Suppressor macrophage (primary cell): ENCODE measurements at places on chromosomes 3 and 15.

- no peak for DNase-seq
Measured at GRCh38 chr3:30314757-30315325, 291.6 kb upstream of the TGFBR2 start.

DNA sequence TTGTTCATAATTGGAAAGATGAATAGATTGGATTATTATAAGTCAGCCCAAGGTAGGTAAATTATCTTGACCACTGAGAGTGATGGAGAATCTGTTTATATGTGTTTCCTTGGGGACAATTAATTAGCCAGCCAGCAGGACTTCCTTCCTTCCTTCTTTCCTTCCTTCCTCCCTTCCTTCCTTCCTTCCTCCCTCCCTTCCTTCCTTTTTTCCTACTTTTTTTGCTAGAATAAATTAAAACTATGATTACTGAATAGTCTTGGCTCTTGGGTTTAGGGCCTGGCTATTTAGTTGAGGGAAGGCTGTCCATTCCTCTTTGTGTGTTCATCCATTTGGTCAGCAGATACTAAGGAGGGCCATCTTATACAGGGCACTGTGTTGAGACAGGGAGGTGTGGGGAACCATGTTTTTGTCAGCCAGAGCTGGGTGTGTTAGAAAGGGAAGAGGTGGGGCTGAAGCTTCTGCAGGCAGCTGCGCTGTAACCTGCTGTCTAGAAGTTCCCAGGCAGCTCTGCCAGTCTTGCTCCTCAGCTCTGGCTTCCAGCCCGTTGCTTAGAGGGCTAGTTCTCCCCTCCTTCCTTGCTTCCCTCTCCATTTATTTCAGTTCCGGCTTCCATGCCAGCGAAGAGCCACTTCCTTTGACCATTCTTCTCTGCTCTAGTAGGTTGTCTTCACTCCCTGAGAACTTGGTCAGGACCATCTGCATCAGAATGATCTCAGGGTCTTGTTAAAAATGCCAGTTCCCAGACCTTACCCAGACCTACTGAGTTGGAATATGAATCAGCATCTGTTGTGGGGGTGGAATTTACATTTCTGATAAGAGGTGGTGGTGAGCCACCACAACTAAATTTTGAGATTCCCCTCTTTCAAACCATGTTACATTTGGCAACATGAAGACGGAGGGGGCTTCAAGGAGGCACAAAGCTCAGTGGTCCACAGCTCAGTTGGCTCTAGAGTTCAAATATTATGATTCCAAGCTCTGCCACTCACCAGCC, 113.9 kb downstream of the DGKG start:
- DNase-seq, result peak; percentile 28

DNA sequence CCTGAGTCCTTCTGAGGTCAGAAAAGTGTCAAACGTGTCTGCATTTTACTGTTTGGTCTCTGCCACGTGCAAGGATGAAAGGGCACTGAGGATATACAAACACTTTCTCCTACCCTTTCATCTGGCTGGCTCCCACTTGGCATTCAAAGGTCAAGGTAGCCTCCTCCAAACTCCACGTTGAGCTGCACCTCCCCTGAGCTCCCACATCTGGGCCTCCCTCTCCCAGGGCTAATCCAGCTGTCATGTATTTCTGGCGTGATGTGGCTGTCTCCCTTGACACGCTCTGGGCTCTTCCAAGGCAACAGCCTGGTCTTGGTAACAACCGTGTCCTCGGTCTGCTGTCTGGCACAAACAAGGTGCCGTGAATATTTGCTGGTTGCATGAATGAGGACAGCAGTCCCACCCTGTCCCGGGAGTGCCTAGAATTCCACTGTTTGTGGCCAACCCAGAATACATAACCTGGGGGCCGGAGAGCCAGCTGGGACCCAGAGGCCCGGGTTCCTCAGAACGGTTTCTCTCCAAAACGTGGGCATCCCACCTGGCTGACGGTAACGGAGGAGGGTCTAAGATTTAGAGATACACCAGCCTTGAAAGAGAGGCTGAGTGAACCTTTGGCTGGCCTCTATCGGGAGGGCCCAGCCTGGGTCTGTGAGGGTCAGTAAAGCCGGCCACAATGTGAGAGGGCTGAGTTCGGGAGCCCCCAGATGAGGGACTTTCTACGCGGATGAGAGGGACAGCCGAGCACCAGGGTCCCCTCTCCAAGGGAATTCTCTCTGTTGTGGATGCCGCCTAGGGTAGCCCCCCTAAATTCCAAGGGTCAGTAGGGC, 767 bp downstream of the GLT8D1 start:
- DNase-seq, result no peak

GRCh38 chr3:128808672-128809071, 70.7 kb upstream of the ACAD9 start:
- DNase-seq, result no peak

DNA sequence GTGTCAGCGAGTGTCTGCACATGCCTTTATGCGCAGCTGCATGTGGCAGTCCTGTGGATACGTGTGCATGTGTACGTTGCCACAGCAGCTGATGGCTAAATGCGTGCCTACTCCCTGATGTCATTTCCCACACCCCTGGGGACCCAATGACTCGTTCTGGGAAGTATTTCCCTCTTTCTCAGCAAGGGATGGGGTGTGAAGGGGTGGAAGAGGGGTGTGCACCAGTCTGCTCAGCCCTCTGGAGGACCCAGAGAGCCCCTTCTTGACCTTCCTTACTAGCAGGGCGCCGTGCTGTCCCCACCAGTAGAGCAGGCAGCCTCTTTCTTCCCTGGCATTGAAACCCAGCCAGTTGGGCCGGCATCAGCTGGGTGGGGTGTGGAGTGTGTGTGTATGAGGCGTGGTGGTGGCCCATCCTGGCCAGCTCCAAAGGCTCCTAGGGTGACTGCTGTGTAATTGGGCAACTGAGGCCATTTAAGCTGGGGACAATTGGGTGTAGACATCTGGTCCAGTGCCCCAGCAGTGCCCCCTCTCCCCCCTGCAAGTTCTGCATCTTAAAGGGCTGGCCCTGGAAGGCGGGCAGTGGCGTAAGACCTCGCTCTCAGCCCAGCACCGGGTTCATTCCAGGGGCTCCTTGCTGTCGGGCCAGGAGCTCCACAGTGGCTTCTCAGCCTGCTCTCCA, 19.2 kb downstream of the SNX33 start:
- DNase-seq, result peak; percentile 87

DNA sequence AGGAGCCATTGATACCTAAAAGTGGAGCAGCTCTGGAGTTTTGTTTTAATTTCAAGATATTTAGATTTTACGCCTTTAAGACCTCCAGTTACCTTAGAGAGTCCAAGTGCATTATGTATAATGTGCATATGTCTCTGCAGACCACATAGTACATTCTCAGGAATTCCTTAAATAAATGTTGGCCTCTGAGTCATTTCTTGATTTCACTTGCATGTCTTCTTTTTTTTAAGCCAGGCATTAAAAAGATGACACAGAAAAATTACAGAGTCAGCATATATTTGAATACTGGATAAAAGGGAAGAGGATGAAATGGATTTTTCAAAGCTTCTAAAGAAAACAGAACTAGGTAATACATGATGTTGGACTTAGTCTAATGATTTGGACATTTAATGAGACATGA, 125.2 kb downstream of the TMCO5A start:
- DNase-seq, result peak; percentile 62

GRCh38 chr15:84081391-84082168, 154.0 kb upstream of the GOLGA6L4 start:
- DNase-seq, result no peak

- DNase-seq, result no peak
Measured at GRCh38 chr3:105503191-105503593, 136.5 kb downstream of the ALCAM start.

- no peak for DNase-seq
Measured at GRCh38 chr3:154792828-154793227, 287.3 kb upstream of the MME start.

DNA sequence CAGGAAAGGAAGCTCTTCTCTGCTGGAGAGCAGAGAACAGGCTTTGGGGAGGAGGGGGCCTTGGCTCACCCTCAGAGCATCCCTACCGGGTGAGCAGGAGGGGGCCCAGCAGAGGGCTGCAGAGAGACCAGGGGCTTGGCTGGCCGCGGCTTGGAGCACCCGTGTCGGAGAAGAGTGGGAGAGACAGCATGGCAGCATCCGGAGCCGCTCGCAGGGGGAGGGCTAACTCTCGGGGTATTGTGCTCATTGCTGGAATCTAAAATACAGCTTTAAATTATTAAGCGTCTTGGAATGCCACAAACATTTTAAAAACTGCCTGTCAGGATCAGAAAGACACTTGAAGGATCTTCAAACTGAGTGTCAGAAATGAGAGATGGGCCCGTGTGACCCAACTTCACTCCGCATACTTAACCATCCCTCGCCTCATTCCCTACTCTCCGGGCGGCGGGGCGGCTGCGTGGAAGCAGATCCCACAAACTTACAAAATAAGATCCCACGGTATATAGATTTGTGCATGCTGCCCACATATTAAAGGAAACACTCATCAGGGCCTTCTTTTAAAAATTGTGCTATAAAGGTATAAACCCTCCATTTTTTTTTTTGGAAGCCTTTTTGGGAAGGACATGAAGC, 53.9 kb downstream of the EIF4E3 start:
- no peak for DNase-seq

DNA sequence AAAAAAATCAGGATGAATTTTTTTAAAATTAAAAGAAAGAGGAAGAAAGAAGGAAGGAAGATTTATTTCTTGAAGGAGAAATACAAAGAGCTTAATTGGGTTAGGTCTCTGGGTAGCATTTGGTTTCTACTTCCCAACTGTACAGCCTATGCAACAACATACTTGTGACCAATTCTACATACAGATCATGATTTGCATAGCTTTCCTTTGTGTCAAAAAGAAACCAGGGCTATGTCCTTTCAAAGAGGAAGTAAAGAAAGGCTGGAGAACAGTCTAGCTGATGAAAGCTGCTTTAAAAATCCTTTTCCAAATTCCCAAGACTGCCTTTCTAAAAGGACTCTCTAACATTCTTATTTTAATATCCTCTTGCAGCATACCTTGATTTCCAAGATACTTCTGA, 6.1 kb upstream of the HGD start:
- DNase-seq, result peak; percentile 86

DNA sequence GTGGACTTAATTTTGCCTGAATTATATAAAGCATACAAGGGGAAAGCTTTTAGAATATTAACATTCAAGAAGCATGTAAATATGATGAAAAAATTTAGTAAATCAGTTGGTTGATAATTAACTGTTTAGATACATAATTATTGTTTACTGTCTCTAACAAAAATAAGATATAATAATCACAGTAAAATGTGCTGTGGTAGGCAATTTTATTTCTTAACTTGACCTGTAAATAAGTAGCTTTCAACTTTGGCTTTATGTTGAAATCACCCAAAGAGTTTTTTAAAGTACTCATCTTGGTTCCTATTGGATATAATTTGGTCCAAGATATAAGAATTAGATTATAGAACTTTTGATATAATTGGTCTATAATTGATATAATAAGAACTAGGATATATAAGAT, 1374.5 kb downstream of the NSUN3 start:
- DNase-seq, result no peak

DNA sequence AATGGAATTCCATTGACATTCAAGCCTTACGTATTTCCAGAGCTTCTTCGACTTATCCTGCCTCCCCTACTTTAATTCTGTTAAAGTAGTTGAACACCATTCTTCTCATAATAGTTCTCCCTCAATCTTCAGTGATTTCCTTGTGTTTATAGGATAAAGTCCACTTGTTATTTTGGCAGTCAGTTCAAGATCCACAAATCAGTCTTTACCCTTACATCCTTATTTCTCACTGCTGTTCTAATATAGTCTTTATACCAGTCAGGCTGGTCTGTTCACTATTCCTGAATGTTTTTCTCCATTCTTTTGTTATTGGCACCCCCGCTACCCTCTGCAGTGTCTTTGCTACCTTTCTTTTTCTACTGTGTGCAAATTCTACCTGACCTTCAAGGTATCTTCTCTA, 29.7 kb downstream of the ATP6V1A start:
- DNase-seq, result no peak
